Islet precursor cell (in vitro differentiated cells): ENCODE measurements at places on chromosomes 1 and 21.

GRCh38 chr1:24206083-24206464 lies 19.0 kb upstream of the IFNLR1 start:
- DNase-seq, result no peak

DNA sequence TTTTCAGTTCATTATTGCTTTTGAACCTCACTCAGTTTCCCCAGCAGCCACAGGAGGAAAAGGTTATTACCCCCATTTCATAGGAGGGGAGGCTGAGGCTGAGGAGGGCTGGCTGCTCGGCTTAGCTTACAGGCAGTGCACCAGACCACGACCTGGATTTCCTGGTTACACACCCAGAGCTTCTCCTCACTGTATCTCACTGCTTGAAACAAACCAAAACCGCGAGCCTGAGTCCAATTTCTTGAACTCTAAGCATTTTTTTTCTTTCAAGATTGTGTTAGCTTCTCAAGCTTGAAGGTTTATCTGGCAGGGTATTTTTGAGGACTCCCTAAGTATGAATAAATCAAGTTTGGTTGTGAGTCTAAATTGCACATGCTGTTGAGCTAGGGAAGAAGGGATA lies 188.9 kb upstream of the EDN2 start:
- DNase-seq, result no peak

- no peak for DNase-seq
Observed at GRCh38 chr1:18989176-18989799, 32.8 kb upstream of the IFFO2 start.

DNA sequence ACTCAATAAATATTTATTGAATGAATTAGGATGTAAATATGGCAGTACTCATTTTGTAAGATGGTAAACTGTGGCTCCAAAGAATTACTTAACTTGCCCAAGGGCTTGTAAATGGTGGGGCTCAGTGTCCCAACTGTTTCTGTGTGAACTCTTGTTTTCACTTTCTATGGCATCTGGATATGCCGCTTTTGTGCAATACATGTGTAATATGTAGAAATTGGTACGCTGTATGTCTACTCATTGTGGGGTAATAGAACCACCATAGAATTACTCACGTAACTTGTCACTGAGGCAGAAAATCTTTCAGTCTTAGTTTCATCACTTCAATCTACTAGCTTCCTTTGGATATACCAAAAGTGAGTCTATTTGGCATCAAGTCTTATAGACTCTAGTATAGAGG lies 977 bp downstream of the PRPF3 start:
- DNase-seq, result no peak

- no peak for DNase-seq
Observed at GRCh38 chr1:211908453-211908852, 77.9 kb upstream of the LPGAT1 start.

- no peak for DNase-seq
Observed at GRCh38 chr1:108502624-108503023, 52.5 kb downstream of the NBPF6 start.

DNA sequence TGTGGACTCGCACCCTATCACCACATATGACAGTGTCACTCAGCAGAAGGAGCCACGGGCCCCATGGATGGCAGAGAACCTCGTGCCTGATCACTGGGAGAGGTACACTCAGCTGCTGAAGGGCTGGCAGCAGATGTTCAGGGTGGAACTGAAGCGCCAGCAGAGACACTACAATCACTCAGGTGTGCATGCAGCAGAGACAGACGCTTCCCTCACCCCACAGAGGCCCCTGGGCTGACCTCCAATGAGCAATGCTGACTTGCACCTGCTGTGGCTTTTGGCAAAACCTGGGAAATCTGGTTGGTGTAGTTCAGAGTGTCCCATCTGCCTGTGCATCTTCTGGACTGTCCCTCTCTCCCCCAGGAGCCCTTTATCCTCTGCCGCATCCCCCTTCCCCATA lies 51.9 kb downstream of the KIAA1614 start:
- peak; percentile 39 for DNase-seq

DNA sequence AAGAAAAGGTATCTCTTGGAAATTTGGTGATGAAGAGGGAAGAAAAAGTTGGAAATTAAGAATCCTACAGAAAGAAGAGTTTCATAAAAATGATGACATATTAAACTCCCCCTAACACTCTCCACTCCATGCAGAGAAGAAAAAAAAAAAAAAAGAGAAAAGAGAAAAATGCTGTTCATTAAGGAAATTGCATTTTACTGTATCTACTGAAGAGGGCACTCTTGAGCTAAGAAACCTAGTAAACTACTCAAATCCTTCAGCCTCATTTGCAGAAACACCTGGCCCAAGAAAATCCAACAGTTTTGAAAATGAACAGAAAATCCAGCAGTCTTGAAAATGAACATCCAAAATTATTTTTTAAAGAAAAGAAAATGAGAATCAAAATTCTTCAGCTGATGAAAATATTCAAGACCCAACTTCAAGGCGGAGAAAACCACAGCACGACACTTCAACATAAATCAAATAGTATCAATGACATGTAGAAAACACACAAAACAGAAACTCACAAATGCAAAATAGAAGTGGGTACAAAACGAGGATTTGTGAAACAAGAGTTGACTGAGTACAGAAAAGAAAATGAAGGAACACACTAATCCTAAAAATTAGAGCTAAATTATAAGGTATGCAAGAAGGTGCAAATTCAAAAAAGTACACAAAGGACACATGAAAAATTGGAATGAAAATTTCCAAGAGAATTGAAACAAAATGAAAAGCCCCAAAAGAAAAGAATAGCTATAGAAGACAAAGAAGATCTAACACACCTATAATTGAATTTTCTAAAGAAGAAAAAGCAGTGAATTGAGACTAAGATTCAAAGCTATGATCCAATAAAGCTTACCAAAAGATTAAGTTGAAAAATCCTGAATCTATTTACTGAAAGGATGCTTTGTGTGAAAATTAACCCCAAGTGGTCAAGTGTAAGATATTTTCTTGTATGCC lies 73.2 kb upstream of the DNAJC6 start:
- no peak for DNase-seq

DNA sequence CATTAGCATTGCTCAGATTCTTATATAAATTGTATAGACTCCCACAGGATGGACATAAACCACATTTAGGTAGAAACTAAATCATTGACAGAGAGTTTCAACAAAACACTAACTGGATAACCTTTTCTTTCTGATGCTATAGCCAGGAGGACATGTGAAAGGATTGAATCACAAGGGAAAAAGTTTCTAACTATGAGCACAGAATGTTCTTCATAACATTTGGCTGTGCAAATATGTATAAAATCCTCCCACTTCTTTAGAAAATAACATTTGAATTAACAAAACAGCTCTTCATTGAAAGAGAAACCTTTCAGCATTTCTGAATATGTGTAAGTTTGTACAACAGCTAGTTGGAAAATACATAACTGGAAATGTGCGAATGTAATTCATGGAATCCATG lies 167.3 kb downstream of the TBX15 start:
- DNase-seq, result no peak

- peak; percentile 81 for DNase-seq
Observed at GRCh38 chr1:11802616-11802972, 3.2 kb downstream of the MTHFR start.
